ENCODE measurements at places on chromosomes 2 and 18. TPM values are rescaled to one million over a fixed set of nuclear protein-coding genes. Genes with fewer than 3 reads are reported as not detected.
A peak's percentile ranks its signal among the peaks of the same experiment; 100 is the strongest.

FBLN7 gene
- polyA plus RNA-seq = 14.5 TPM

DNA sequence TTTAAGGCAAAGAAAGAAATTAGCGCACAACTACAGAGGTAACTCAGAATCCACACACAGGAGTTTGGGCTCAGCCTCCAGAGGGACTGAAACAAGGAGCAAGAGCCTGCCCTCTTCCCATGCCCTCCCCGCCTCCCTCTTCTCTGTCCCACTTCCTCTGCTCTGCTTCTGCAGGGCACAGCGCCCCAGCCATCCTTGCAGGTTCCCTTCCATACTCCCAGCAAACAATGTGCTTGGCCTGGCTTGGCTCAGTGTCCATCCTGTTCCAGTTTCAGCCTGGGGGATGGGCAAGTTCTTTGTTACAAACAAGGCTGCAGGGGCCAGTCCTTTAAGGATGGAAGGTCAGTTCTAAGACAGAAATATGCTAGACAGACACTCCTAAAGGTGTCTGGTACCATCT lies 133.5 kb downstream of the CDH20 start:
- no peak for DNase-seq

KCNF1 gene
- polyA plus RNA-seq = 3.9 TPM

DNA sequence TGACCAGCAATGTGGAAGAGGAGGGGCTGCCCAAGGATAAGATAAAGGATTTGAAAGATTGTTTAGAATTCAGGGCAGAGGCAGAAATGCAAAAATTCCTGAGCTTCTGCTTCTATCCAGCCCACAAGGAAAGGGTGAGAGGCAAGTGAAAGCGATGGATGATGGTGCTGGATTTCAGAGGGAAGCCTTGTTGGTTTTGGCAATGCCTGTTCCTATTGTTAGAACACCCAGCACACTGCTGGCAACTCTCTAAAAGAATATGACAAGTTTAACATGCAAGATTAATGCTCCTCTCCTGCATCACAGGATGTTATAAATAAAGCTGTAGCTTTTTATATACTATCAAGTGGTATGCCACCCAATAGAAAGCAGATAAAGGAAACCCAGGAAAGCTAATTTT lies 92.6 kb downstream of the ZNF385B start:
- peak; percentile 23 for DNase-seq

GRCh38 chr18:49648811-49649210 lies 87.0 kb downstream of the LIPG start:
- no peak for DNase-seq

- DNase-seq = no peak
Observed at GRCh38 chr2:63613391-63613901, 24.7 kb downstream of the MDH1 start.

ANKRD36C gene
- 13.2 TPM for polyA plus RNA-seq

DNA sequence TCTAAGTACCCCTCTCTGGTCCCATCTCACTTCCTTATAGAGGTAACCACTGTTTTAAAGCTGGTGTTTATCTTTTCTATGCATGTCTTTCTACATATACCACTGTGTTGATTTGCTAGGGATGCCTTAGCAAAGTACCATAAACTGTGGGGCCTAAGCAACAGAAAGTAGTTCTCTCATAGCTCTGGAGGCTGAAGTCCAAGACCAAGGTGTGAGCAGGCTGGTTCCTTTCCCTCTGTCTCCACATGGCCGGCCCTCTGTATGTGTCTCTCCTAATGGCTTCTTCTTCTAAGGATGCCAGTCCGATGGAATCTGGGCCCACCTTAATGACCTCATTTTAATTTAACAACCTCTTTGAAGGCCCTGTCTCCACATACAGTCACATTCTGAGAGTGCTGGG lies 40.8 kb upstream of the ROCK2 start:
- DNase-seq = no peak

- DNase-seq = no peak
Observed at GRCh38 chr18:65372904-65373303, 377.9 kb upstream of the CDH7 start.

- DNase-seq = no peak
Observed at GRCh38 chr2:12325806-12326205, 390.9 kb upstream of the TRIB2 start.

NEU4 gene
- polyA plus RNA-seq = 7.8 TPM

HTR2B gene
- polyA plus RNA-seq = 0.27 TPM

MARCHF4 gene
- polyA plus RNA-seq = 0.08 TPM
